ENCODE measurements at places on chromosomes 13 and 19.

DNA sequence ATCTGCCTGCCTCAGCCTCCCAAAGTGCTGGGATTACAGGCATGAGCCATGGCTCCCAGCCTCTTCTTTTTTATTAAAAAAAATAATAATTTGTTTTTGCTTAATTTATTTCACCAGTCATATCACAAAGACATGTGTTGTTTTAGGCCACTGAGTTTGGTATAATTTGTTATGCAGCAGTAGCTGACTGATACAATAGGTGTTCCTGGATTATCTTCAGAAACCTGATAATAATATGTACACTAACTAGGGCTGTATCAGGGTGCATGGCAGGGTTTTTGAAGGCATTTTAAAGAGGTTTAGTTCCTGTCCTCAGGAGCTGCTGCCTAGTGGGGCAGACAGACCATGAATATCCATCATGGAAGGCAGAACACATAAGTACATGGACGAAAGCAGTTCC lies 9.5 kb upstream of the CSNK1G2 start:
- DNase-seq, result no peak

DNA sequence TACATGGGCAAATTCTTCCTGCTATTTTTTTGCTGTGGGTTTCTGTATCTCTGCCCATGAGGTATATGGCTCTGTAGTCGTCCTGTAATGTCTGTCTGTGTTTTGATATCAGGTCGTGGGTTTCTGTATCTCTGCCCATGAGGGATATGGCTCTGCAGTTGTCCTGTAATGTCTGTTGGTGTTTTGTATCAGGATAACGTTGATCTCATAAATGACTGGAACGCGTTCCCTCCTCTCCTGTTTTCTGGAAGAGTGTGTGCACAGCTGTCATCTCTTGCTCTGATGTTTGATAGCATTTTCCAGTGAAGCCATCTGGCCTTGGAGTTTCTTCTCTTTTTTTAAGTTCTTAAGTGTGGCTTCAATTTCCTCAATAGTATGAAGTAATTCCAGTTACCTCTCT lies 57.2 kb downstream of the SOX1 start:
- no peak for DNase-seq

- DNase-seq, result no peak
These were observed 766.0 kb upstream of the PCDH9 start for GRCh38 chr13:67996101-67996500.

- no peak for DNase-seq
These were observed 68.1 kb downstream of the ERCC5 start for GRCh38 chr13:102913914-102914313.

DNA sequence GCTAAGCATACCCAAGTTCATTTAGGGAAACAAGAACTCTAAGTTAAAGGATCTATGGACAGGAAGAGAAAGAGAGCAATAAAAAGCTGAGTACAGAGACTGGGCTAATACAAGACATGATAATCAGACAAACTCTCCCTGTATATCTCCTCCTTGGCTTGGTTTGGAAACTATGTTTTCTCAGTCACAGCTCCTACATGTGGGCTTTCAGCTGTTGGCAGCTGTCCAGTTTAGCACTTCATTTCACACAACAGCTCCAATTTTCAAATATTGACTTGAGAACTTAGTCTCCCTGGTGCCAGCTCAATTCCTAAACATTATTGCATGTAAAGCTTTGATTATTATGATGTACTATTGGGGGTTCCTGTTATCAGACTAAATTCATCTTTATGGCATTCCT lies 222.8 kb upstream of the OBI1 start:
- no peak for DNase-seq

- DNase-seq, result no peak
These were observed 1.4 kb upstream of the MEGF8 start for GRCh38 chr19:42323852-42324654.

GRCh38 chr13:89755729-89756492 lies 1591.6 kb upstream of the MIR17HG start:
- DNase-seq, result peak; percentile 69

- DNase-seq, result no peak
These were observed 1210.7 kb upstream of the PCDH9 start for GRCh38 chr13:68440874-68441273.

GRCh38 chr19:35342430-35342829 lies 5.3 kb upstream of the FFAR1 start:
- DNase-seq, result no peak

DNA sequence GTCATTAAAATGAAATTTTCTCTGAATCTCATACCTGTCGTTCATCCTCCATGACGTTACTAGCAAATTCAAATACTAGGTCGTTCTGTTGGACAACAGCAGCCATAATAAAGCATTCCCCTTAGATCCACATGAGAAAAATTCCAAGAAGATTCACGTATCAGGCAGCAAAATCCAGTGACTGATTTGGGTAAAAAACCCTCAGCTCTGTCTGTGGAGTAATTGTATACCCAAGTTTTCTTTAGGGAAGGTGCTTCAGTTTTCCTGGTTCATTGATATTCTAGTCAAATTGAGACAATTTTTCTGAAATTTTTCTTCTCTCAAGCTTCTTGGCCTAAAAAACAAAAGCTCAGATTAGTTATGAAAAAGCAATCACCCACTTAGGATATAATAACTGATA lies 37.2 kb downstream of the ELF1 start:
- no peak for DNase-seq
